ENCODE measurements at places on chromosomes 3 and 15. TPM values are rescaled to one million over a fixed set of nuclear protein-coding genes. Genes with fewer than 3 reads are reported as not detected.

Gene PLSCR4
- total RNA-seq = 96.3 TPM

Gene TNK2
- 71.6 TPM for total RNA-seq

Gene AMIGO3
- total RNA-seq = 8.8 TPM

Gene HIGD2B
- 2.2 TPM for total RNA-seq

Gene MAPKAPK3
- total RNA-seq = 19.1 TPM

Gene FETUB
- 0.79 TPM for total RNA-seq

Gene IL5RA
- 0.43 TPM for total RNA-seq

Gene PDIA3
- 113 TPM for total RNA-seq

Gene PTH1R
- 8.4 TPM for total RNA-seq

Gene RLBP1
- 0.31 TPM for total RNA-seq

Gene CLDN18
- 3.1 TPM for total RNA-seq

Gene MAP1A
- 17.7 TPM for total RNA-seq

Gene LRRN1
- total RNA-seq = 51.3 TPM

Gene SEMA3F
- 6.9 TPM for total RNA-seq

Gene ACAN
- 4.1 TPM for total RNA-seq

Gene EPB42
- 6.8 TPM for total RNA-seq

Gene CPNE9
- 1.4 TPM for total RNA-seq

Gene SPINK8
- total RNA-seq = not detected

Gene RASGRP1
- 9.2 TPM for total RNA-seq
